ENCODE measurements at places on chromosomes 12 and 14.

GRCh38 chr14:70934502-70935134 is 27.4 kb downstream of the PCNX1 start:
- DNase-seq, result peak; percentile 60

DNA sequence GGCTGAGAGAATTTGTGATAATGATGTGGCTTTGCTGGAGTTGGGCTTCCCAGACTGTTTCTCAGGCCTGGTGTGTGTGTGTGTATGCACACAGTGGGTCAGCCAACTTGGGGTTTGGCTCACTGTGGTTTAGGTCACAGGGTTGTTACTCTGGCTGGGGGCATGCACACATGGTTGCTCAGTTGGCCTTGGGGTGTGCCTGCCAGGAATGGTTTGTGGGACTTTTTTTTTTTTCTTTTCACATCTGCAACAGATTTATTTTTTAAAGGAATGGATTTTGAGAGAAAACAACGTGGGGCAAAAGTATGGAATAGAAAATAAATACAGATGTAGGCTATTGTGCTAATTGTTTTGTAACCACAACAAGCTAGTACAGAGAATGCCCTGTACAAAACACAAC is 25.0 kb upstream of the GTF2A1 start:
- DNase-seq, result no peak

GRCh38 chr14:90777830-90778485 is 38.3 kb downstream of the TTC7B start:
- no peak for DNase-seq

GRCh38 chr14:72247896-72248465 is 315.8 kb downstream of the RGS6 start:
- DNase-seq, result no peak

DNA sequence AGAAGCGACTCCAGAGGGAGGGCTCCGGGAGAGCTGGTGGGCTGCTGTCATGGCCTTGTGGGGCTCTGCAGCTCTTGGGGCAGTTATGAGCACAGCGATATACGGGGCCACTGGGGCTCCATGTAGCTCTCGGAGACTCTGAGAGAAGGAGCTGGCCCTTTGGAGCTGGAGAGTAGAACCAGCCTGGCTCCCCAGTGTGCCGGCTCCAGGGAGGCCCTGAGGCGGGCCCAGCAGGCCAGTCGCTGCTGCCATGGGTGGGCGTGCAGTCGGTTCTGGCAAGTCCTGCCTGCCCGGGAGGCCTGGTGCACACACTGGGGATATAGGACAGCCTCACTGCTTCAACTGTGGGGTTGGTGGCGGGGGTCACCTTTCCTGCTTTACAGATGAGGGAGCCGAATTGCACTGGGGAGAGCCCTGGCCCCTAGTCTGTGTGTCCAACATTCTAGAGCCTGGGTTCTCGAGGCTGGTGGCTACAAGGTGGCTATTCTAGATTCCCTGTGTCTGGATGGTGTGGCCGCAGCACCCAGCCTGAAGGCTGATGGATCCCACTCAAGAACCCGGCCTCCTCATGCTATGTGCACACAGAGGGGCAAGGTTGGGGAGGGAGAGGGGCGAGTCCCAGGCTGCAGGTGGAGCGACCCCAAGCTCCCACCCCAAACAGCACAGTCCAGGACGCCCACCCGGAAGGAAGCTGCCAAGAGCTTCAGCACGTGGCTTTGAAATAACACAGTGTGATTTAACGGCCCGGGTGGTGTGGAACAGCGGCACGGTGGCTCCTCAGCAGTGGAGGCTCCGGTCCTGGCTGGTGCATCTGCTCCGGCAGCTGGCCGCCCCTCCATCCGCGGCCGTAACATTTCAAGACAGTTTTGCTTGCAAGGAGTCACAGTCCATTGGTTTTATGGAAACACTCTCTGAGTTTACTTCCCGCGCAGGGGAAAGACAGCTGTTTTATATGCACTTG is 188.3 kb upstream of the C14orf180 start:
- no peak for DNase-seq

GRCh38 chr12:127360580-127360979 is 906.4 kb upstream of the TMEM132C start:
- DNase-seq, result no peak

GRCh38 chr12:10175846-10176636 is 2.8 kb upstream of the TMEM52B start:
- no peak for DNase-seq

DNA sequence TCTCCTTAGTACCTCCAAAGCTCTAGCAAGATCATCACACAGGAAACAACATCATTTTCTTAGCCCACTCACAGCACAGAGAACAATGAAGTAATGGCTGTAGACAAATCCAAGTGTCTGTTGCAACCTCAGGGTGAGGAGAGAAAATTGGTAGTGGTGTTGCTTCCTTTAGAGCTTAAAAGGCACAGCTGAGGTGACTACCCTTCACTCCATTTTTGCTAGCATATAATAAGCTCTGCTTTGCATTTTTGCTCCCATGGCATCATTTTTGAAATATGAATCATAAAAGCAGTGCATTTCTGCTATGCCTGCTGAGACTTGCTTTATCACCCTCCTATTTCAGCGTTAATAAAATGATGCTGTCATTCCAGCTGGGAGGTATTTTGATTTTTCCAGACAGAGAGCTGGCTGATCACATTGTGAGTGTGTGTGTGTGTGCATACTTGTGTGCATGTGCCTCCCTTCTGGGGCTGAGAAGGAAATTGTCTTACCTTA is 18.5 kb upstream of the PCNX1 start:
- peak; percentile 57 for DNase-seq

DNA sequence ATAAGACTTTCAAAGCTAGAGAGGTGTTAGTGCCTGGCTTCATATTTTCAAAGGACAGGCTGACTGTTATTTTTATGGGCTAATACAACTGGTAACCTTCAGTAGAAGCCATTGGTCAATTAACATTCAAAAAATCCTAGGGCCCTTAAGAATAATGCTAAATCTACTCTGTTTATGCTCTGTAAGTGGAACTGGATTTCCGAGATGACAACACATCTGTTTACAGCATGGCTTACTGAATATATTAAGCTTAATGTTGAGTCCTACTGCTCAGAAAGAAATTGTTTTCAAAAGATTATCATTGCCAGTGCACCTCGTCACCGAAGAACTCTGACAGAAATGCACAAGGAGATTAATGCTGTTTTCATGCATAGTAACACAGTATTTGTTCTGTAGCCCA is 239.9 kb downstream of the TMTC2 start:
- DNase-seq, result no peak

GRCh38 chr12:57098546-57098945 is 9.6 kb downstream of the NAB2 start:
- no peak for DNase-seq

DNA sequence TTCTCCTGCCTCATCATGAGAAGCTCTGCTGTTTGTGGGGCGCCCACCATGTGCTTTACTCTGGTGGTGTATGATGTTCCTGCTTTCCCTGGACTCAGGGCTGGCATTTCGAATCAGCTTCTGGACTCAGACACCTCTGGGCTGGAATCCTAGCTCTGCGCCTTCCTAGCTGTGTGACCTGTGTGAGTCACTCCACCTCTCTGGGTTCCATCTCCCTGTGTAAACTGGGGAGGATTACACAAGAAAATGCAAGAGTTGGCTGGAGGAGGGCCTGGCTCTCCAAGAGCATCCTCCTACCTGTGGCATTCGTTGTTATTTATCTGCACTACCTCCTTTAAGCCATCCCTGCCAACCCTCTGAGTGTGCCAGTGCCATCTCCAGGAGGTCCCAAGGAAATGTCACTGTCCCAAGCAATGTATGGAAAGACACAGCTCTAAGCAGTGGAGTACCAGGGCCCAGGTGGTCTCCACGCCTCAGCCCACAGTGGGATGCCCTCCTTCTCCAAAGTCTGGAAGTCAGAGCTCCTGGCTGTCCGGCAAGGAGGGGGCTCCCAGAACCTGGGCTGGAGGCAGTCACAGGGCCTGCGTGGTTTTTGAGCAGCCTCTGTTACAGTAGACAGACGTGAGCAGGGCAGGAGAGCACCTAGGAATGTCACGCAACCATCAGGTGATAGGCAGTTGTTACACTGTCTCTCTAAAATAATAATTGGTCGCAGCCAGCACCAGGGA is 7.3 kb upstream of the TNFAIP2 start:
- DNase-seq, result no peak

GRCh38 chr12:43730283-43730682 is 28.3 kb downstream of the PUS7L start:
- no peak for DNase-seq

- DNase-seq, result no peak
These were observed 55.1 kb downstream of the FOXN4 start for GRCh38 chr12:109253913-109254544.

DNA sequence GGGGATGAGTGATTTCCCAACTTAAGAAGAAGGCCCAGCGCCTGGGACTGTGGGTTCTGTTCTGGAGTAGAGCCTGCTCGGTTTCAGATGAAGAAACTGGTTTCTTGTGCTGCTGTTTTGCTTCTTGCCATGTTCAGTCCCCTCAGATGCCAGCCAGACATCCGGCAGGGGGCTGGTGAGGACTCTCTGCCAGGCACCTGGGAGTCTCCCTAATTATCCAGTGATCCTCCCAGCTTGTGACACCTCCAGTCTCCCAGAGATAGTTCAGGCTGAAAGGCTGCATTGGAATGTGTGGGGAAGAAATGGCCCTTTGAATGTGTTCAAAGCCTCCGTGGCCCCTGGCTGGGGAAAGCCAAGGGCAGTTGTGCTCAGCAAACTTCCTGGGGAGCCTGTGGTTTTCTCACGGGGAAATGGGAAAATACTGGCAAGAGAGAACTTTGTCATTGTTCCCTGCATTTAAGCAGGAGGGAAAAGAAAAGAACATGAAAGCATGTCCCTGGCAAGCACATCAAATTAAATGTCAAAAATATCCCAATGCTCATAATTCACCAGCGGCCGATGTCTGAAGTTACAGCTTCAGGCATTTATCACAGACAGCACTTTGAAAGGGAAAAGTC is 8.5 kb upstream of the SERPINA12 start:
- no peak for DNase-seq

All from cardiac fibroblast (primary cell).